Muscle of back (tissue), 13 donors: ENCODE measurements at places on chromosomes 1 and 21.

DNA sequence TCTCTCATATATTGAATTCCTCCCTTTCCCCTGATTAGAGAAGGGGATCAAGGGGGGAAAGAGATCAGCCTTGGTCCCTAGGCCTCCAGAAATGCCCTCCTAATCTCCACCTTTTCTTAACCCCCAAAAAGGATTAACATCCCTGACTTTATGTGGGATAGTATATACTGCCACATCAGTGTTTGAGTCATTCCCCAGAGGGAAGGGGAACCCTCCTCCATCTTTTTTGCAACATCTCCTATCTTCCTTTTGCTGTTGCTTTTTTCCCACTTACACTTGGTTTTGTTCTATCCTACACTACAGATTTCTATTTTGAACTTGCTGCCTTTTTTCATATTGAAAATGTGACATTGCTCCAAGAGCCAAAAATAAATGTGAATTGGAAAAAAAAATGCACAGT is 65.4 kb upstream of the PODN start:
- DNase-seq: no peak

DNA sequence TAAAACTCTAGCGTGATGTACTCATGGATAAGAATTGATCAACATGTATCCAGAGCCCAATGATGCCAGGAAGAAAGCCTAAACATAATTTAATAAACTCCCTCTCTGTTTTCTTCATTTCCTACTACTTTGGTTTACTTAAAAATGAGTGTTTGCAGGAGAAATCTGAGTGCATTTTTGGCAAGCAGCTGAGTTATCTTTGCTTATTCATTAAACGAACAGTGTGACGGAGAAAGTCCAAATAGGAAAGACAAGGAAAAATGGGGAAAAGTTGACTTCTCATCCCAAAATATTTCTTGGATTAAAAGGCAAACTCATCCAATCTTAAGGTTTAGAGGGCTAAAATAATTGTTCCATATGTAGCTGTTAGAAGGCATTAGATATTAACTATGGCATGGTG is 496.7 kb downstream of the SMYD3 start:
- no peak for DNase-seq

DNA sequence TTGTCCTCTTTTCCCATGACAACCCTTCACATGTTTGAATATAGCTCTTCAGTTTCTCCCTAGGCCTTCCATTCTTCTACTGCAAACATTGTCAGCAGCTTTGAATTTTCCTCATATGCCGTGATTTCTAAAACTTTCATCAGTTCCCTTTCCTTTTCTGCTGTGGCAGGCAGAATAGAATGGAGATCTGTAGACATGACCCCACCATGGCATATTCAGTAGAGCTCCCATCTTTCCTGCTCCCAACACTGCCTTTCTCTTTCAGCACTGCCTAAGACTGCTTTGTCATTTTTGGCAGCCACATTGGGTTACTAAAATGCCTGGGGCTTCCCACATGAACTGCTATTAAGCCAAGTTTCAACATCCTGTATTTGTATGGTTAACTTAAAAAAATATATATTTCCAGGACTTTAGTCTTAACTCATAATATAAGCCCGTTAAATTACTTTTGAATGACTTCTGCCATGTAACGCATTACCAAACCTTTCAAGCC is 60.9 kb downstream of the TBX19 start:
- no peak for DNase-seq

DNA sequence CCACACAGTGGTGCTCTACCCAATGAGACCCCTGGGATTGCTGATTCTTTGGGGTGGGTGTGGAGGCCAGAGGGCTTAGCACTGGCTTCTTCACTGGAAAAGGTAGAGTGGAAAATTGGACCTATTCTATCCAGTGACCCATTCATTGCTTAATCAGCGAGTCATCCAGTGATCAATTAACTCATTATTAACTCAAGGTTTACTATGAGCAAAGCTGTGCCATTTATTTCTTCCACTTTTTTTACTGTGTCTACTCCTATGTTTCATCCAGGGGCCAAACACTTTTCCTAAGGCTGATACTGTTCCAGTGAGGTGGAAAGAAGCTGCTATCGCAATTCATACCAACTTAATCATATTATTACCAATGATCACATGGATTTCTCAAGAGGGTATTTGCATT is 363.9 kb downstream of the RPS6KC1 start:
- no peak for DNase-seq

DNA sequence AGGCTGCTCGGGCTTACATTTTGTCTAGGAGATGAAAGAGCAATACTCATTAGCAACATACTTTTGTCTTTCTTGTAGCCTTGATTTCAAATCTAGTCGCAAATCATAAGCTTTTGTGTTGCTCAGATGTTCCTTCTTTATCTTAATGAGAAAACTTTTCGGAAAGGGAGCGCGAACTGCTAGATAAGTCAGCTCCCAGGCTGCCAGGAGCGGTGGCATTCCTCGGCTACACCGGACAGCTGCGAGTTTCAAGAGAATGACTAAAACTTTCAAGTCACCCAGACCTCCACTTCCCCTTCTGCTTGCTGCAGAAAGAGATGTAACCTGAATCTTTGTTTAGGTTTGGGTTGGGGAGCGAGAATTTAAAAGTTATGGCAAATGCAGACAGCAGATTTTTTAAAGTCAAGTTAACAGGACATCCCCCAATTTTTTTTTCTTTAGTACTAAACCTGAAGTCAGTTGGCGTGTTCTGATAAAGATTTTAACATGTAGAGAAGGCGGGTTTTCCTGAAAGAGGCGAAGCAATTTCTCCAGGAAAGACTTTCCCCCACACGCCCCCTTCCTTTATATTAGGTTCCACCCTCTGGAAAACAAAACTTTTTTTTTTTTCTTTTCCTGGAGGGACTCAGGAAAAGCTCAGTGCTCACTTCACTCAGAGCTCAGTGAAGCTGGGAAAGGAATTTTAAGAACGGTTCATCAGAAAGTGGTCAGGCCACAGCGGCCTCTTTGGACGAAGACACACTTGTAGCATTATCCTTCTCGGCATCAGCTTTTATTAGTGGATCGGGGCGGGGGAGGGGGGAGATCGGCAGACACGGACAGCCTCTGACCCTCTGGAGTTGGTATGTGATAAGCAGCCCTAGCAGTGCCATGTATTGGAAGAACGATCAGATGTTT is at the start of gene LHX8:
TSS of gene LHX8 (plus strand) at position 639 of the 897 bp plus-strand sequence. CDS start 2,227 bp downstream, outside the sequence.
- peak; percentile 74 for DNase-seq

DNA sequence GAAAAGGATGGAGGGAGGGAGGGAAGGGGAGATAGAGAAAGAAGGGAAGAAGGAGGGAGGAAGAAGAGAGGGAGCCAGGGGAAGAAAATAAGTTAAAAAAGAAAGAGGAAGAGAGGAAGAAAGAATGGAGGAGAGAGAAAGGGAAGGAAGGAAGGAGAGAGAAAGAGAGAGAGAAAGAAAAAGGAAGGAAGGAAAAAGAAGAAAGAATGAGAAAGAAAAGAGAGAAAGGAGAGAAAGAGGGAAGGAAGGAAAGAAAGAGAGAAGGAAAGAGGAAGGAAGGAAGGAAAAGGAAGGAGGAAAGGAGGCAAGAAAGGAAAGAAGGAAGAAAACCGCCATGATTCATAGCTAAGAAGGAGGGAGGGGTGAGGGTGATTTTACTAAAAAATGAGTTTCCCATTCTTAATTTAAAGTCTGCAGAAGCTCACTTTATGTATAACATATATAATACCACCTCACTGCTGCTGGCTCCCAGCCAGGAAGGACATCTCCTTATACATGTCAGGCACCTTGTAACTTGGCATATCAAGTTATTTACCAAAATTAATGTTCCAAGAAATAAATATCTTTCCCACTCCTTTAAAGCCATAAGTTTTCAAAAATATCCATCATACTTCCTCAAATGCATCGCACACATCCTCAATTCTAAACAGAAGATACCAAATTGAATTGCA is 46.0 kb upstream of the OLIG2 start:
- no peak for DNase-seq

DNA sequence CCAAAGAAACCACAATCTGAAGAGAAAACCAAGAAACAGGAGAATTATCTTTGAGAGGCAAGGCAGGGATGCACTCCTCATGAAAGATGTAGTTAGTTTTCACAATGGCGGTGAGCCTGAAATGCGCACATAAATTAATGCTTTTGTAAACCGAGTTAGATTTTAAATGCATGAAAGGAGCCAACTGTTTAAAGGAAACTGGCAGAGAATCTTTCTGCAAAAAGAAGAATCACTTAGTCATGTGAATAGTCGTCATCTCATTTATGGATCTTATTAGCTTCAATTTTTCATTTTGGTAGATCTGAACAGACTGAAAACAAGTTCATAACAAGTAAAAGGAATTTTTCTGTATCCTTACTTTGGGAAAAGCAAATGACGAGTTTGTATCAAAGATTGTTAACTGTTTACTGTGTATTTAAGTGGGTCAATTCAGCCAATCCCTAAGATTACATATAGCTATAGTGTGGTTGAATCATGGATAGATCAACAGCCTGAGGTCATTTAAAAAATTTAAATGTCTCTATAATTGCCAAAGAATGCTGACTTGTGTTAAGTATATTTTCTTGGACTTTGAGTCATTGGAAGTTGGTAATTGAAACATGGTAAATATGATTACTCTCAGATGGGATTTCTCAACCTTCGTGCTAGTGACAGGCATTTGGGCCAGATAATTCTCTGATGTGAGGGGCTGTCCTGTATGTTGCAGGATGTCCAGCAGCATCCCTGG is 226.6 kb upstream of the KAZN start:
- no peak for DNase-seq

DNA sequence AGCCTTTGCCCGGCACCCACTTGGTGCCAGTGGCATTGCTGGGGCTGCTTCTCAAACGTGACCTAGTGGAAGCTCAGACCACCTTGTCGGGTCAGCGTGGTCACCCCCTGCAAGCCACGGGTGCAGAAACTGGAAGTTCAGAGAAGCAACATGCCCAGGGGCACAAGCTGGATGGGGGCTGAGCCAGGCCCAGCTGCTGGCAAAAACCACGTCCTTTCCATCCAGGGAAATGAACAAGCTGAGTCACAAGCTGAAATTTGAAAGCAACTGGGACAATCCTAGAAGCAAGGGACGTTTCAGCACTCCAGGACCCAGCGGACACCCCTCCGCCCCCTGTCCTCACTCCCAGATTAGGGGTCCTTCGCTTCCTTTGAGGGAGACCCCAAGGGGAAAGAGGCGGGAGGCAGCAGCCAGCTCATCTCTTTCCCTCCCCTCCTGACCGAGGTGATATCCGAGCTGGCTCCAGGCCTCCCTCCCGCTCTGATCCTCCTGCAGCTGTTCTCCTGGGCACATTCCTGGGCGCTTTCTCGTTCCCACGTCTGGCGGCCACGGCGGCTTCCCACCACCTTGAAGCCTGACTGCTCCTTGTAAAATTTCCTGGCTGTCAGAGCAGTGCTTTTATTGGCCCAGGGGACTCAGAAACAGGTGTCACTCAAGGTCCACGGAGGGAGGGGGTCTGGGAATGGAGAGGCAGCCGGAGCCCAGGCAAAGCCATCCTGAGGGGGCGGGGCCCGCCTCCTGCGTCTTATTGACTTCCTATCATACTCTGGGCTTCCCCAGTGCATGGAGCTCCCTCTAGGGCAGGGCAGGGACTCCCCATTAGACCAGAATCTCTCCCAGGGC is 62.8 kb downstream of the PAX7 start:
- peak; percentile 64 for DNase-seq

DNA sequence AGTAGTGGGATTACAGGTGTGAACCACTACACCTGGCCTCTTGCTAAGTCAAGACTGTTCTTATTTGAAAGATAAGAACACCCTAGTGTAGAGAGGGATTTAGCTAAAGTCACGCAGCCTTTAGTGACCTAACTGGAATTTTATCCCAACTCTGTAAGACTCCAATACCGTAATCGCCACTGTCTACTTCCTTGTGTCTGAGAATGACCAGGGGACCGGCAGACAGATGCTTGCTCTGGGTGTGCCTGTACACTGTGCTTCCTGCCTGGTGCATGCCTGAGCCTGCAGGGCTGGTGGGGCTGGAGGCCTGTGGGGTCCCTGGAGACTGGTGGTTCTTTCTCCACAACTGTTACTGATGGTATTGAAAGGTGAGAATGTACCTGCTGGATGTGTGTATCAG is 15.3 kb downstream of the MFSD2A start:
- no peak for DNase-seq

DNA sequence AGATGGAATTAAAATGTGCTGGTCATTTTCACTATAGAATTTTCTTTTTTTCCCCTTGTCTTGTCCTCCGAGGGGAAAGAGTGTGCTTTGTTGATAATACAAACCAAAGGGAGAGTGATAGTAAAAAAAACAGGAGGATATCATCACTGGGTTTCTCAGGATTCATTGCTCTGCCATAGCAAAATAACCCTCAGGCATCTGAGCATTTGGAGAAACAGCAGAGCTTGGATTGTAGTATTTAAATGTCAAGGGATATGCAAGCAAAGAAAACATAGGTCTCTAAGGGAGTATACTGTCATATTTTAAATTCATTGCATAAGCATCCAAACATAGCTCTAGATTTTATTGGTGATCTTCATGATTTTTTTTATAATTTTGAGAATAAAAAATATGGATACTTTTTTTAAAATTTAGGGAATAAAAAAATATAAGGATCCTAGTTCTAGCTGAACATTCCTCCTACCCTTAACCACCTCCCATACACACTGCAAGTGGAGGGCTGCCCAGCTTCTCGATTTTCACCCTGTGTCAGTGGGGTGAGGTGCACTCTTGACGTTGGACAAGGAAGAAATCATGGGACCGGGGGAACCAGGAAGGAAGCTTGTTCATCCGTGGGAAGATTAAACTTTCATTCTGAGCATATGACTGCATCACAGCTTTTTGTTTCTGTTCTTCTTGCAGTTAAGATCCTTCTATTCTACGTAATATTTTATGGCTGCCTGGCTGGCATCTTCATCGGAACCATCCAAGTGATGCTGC is 4.4 kb downstream of the ATP1B1 start:
- no peak for DNase-seq

DNA sequence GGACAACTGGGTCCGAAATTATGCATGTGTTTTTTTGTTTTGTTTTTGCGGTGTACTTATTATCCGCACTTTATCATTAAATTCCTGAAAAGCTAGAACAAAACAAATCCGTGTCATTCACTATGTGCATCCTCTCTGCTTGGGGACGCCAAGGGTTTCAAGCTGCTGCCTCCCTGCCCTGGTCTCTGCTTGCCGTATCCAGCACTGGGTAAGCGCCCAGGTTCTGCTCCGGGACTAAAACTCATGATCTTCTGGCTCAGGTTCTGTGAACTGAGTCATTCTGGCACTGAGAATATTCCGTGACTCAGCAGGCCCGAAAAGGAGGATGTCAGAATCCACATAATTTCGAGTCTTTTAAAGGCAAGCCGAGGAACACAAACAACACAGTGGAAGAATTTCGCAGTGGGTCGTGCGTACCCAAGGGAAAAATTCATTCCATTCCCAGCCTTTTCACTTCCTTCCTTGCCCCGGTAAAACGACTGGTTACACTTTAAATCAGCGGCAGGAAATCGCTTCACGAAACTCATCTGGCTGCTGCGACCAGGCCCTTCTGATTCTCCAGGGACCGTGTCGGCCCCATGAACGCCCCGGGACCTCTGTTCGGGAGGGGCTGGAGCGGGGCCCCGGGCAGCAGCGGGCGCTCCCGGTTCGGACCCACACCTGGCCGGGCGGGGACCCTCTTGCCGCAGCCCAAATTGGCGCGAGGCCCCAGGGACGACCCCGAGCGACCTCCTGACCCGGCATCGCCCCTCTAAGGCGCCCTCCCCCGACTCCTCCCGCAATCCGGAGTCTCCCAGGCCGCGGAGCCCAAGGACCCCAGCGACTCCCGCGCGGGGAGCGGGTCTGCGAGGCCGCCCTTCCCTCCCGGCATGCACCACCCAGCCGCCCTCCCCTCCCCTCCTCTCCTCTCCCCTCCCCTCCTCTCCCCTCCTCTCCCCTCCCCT is 746 bp upstream of the LAMC1 start:
- DNase-seq: peak; percentile 94
